ENCODE measurements at places on chromosomes 4 and X.

DNA sequence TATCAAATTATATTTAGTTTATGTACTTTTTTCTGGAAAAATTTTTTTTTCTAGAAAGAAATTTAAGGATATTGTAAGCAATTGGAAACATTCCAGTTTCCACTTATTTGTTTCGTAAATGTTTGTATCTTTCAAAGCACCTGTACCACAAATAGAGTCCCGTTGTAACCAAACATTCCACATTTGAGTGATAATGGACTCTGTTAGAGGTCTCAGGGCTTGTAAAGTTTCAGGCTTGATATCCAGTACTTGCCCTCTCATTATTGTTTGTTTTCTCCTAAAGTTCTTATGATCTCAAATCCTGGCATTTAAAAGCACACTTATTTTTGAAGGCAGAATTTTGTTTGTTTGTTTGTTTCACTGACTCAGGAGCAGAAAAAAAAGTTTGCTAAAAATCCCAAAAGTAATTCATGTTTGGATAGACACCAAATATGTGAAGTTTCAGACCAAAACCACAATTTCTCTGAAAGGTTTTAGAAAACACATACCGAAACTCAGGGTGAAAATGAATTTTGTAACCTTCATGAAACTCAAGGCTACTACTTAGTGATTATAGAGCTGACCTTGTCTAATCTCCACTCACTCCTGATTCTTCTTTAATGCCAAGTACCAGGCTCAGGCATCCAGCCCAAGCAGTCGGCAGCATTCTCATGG lies 5.7 kb upstream of the TMEM192 start:
- DNase-seq: no peak

- no peak for DNase-seq
These were observed 86.6 kb downstream of the TIGD2 start for GRCh38 chr4:89197920-89198319.

GRCh38 chr4:185382754-185383153 lies 13.0 kb downstream of the LRP2BP start:
- DNase-seq: no peak

- DNase-seq: no peak
These were observed 37.7 kb downstream of the SLC25A5 start for GRCh38 chrX:119505945-119506344.

GRCh38 chr4:118842055-118842454 lies 6.1 kb upstream of the SEC24D start:
- DNase-seq: no peak

GRCh38 chr4:124111922-124112321 lies 600.6 kb downstream of the ANKRD50 start:
- no peak for DNase-seq

- DNase-seq: no peak
These were observed 151.2 kb upstream of the CXorf51B start for GRCh38 chrX:146658379-146658778.

GRCh38 chr4:184397516-184398163 lies 76.7 kb downstream of the IRF2 start:
- DNase-seq: no peak

GRCh38 chrX:11666164-11666563 lies 444 bp upstream of the ARHGAP6 start:
- no peak for DNase-seq

DNA sequence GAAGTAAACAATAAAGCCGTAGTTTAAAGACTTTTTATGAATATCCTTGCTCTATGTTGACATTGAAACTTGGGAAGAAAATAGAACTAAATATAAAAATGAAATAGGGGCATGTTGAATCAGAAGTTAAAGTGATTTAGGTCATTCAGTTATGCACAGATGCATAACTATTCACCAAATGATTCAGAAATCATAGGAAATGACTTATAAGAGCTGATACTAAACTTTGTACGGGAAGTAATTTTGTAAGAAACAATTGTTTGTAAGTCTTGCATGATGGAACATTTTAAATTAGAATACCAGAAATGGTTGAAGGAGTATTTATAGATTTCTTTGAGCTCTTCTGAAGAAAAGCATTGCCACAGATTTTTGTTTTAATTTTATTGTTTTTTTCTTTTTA lies 246.5 kb downstream of the CPE start:
- DNase-seq: no peak

- DNase-seq: no peak
These were observed 227.2 kb upstream of the BMP3 start for GRCh38 chr4:80803337-80803736.

GRCh38 chr4:174275101-174275500 lies 8.4 kb downstream of the FBXO8 start:
- no peak for DNase-seq

- no peak for DNase-seq
These were observed 221.5 kb downstream of the PCDH18 start for GRCh38 chr4:137310593-137311490.

DNA sequence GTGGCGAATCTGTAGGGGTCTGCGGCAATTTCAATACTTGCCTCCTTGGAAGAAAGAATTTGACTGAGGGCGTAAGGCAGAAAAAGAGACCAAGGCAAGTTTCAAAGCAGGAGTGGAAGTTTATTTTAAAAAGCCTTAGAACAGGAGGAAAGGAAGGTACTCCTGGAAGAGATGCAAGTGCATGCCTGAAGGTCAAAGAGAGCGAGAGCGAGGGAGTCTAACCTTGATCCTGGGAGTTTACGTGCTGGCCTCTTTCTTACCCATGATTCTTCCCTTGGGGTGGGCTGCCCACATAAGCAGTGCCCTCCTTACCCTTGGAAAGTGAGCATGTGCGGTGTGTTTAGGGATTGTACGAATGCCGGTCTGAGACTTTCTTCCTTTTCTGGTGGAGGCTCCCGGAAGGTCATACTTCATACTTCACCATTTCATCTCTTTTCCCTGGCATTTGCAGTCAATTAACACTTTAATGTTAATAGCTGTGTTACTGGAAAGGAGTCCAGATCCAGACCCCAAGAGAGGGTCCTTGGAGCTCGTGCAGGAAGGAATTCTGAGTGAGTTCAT lies 40.0 kb downstream of the ARSD start:
- DNase-seq: no peak

DNA sequence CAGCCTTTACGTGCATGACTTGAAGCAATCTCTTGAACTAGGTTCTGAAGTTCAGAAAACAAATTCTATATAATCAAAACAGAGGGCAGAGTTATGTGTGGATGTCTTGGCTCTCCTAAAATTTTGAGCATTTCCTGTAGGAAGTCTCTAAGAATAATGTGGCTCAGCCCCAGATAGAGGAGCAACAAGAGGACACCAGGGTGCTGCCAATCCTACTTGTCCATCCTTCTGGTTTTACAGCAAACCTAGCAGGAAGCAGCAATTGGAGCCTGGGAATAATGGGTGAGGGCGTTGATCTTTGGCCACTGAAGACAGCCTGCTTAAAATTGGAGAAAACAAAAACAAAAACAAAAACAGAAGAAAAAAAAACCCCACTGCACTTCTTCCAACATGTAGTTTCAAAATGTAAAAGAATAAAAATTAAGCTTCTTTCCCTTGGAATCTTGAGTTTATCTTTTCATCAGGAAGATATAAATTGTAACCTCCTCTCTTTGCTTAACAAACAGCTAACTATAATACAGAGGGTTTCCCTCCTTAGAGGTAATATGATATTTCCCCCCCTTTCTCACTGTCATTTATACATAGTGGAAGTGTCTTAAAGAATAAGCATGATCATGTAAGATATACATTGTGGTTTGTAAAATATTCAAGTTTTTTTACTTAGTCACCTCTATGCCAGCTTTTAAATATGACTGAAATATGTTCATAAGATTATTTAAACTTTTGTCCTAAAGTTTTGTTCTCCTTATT lies 130.6 kb downstream of the FBXO8 start:
- no peak for DNase-seq

DNA sequence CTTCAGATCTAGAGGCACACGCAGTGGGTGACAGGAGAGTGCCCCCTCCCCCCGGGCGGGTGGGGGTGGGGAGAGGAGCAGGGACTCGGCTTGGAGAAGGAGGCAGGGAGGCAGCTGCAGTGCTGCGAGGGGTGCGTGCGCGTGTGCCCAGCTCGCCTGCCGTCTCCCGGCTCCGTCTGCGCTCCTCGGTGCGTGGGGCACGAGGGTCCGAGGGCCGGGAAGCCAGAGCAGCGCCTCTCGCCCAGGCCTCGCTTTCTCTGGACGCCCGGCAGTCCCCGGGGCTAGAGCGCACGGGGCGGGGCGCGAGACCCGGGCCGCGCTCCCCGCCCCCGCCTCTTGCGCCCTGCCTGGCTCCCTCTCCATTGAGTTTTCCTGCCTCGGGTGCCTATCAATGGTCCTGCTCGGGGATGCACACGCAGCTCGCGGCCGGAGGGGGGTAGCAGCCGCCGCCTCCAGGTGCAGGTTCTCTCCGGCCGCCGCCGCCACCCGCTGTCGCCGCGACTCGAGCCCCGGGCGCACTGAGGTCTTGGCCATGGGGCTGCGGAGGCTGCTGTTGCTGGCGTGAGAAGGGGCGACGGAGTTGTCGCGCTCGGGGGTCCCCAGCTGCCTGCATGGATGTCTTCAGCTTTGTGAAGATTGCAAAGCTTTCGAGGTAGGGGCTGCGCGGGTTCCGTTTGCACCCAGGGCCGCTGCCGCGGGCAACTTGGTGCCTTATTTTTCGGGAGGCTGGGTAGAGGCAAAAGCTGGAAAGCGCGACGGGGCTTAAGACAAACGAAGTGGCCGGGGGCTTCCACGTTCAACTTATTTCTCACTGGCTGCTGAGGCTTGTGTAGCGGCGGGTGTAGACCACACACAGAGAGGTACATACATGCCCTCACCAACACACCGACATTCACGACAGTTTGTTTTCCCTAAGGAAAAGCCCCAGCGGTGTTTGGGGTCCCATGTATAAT lies at the start of gene FRMPD4:
Gene FRMPD4 (plus strand): TSS at position 113 of the 953 bp plus-strand sequence. CDS start 499 bp downstream, at position 612.
- no peak for DNase-seq

GRCh38 chr4:32798471-32799159 lies 2078.4 kb downstream of the PCDH7 start:
- no peak for DNase-seq

GRCh38 chrX:112832481-112833095 lies 8.0 kb downstream of the AMOT start:
- DNase-seq: peak; percentile 60

GRCh38 chr4:32826169-32826568 lies 2106.0 kb downstream of the PCDH7 start:
- no peak for DNase-seq

DNA sequence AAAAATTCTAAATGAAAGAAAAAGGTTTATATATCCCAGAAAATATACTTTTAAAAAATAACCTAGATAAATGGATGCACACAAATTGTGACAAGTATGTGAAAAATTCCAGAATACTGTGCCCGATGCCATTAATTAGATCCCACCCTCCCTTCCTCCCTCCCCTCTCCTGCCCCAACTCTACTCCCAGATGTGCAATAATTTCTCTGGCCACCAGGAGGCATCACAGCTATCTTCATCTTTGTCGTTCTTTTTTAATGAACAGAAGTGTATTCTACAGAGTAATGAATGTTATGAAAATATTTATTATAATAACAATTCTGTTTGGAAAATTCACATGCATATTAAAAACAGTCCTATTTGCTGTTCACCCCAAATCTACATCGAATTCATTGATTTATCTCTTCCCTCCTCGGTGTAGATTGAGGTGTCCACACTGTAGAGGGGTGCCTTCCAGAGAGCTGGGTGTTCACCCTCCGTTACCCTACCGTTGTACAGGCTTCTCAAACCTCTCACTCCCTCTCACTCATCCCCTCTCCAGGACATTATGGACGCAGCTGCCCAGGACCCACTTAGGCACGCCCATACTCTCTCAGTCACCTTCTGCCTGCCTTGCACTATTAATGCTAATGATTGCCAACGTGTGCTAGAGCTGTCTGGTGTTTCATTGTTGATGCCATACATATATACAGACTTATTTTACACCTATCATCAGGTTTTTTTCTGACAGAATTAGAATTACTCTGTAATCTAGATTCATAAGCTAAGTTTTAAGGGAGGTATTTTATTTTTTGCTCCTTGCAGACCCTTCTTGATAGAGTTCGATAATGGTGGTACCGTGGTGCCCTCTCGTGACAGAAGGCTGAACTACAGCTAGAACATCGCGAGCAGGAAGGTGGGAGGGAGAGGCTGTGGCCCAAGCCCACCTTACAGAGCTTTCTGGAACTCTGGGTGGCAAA lies 14.1 kb downstream of the RAB40AL start:
- no peak for DNase-seq

DNA sequence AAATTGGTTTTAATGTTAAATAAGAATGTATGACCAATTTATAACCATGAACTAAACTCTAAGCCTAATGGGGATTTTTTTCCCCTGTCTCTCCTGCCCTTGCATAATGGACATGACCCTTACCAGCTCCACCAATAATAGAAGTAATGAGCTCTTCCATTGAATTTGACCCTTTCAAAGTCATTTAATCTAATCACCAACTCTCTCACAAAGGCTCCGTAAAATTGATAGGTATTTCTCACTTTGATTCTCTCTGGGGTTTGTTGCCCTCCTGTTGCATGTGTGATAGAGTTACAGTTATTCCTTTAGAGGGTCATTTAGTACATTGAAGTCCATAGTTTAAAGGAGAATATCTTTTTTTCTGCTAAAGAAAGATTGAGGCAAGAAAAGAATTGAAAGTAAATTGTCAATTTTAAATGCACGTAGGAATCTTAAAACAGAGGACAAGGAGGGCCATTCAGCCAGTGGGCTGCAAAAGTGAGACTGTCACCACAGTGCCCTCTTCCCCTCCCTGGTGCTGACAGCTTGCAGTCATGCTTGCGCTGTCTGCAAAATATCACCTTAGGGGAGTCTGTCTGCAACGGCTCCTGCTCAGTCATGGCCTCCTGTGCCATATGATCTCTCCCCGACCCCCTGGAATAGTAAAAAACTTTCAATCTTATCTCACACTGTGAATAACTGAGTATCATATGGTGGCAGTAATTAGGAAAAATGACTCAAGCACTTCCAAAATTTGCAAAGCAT lies 307.5 kb upstream of the GNPDA2 start:
- no peak for DNase-seq

GRCh38 chr4:141849778-141850177 lies 213.4 kb downstream of the IL15 start:
- DNase-seq: no peak

- no peak for DNase-seq
These were observed 106.2 kb downstream of the MAML3 start for GRCh38 chr4:140047786-140048185.

DNA sequence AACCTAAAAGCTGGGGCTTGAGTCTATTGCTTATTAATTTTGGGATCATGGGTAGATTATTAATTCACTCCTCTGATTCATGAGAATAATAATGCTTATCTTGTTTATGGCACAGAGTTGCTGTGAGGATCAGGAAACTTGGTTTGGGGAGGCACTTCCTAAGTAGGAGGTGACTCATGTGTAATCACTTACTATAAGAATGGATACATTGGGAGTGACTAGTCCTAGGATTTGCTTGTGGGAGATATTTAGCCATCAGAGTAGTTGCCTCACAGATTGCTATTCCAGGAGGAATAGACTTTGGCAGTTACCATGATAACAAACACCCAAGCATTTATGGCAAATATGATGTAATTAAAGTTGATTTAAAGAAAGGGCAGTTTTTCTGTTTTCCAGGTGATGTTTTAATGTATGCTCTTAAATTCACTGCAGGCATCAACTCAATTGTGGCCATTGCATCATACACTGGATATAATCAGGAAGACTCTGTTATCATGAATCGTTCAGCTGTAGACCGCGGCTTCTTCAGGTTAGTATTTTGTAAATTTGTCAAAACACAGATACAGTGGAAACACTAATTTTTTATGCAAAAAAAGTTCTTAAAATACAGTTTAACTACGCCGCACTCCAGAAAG lies 41.9 kb downstream of the POLR2B start:
- no peak for DNase-seq

GRCh38 chr4:5374592-5374991 lies 323.3 kb downstream of the STK32B start:
- no peak for DNase-seq
